ENCODE measurements at places on chromosomes 6 and 20. TPM values are rescaled to one million over a fixed set of nuclear protein-coding genes. Genes with fewer than 3 reads are reported as not detected.

Gene TINAG
- not detected for total RNA-seq

Gene SLC26A8
- not detected for total RNA-seq

Gene PDE7B
- 0.29 TPM for total RNA-seq

Gene PACSIN1
- total RNA-seq = 1.4 TPM

Gene TSPO2
- not detected for total RNA-seq

Gene OLIG3
- total RNA-seq = 0.44 TPM

Gene ZSCAN23
- total RNA-seq = 0.79 TPM

Gene RAB5IF
- 108 TPM for total RNA-seq

Gene ZNF311
- 0.40 TPM for total RNA-seq

Gene BCAS4
- 29.3 TPM for total RNA-seq

Gene POM121L2
- not detected for total RNA-seq

Gene KCNQ2
- total RNA-seq = not detected

Gene CDH26
- total RNA-seq = 0.34 TPM

Gene SIRPB2
- total RNA-seq = not detected

Gene PSORS1C2
- total RNA-seq = not detected

Gene MAFB
- 0.08 TPM for total RNA-seq

Gene MCCD1
- not detected for total RNA-seq

Gene ASIP
- total RNA-seq = not detected

Gene GGTLC1
- not detected for total RNA-seq

Gene TTLL9
- total RNA-seq = not detected

Gene SPAG4
- 5.0 TPM for total RNA-seq

Gene GCNT2
- total RNA-seq = 6.9 TPM

Gene OR2B6
- total RNA-seq = not detected

Gene TRDN
- total RNA-seq = not detected

Gene GSTA4
- total RNA-seq = 2.9 TPM

Gene GMPR
- 11.0 TPM for total RNA-seq

Gene LAMA4
- total RNA-seq = not detected

Gene ANKRD66
- total RNA-seq = not detected

Gene KIAA1586
- total RNA-seq = 12.9 TPM

Gene KIF6
- total RNA-seq = not detected

Gene QRSL1
- 14.2 TPM for total RNA-seq

Gene C6orf58
- not detected for total RNA-seq

Gene RAET1L
- total RNA-seq = not detected

Gene TRIM10
- not detected for total RNA-seq

Gene CST7
- total RNA-seq = 47.5 TPM

Gene SMLR1
- not detected for total RNA-seq

Gene RPP40
- 5.0 TPM for total RNA-seq

Gene VIP
- total RNA-seq = not detected

Gene SLC22A3
- not detected for total RNA-seq

Gene RFX6
- not detected for total RNA-seq

Gene NOX3
- total RNA-seq = not detected

Gene BTBD3
- 4.3 TPM for total RNA-seq

Gene DDRGK1
- total RNA-seq = 54.4 TPM

Gene RPS21
- total RNA-seq = 1,999 TPM

All from activated CD8-positive, alpha-beta T cell treated with anti-CD3 and anti-CD28 coated beads, Interleukin-2, amount 10 ng/mL, durations not matched to agents 7 days and 5 days (primary cell).